ENCODE measurements at places on chromosomes 6 and 20. TPM values are rescaled to one million over a fixed set of nuclear protein-coding genes. Genes with fewer than 3 reads are reported as not detected.

The SLC17A2 gene
- total RNA-seq = 1.7 TPM

The ATRN gene
- 28.0 TPM for total RNA-seq

The SLC26A8 gene
- not detected for total RNA-seq

The OR10C1 gene
- not detected for total RNA-seq

The LY6G5C gene
- not detected for total RNA-seq

The SAPCD1 gene
- 2.8 TPM for total RNA-seq

The TEAD3 gene
- total RNA-seq = 29.2 TPM

The BTBD3 gene
- 15.5 TPM for total RNA-seq

The PGC gene
- total RNA-seq = not detected

The NAPB gene
- 2.4 TPM for total RNA-seq

The SIM1 gene
- total RNA-seq = under 0.01 TPM

The MCHR2 gene
- not detected for total RNA-seq
